ENCODE measurements at places on chromosomes 6 and 20.

DNA sequence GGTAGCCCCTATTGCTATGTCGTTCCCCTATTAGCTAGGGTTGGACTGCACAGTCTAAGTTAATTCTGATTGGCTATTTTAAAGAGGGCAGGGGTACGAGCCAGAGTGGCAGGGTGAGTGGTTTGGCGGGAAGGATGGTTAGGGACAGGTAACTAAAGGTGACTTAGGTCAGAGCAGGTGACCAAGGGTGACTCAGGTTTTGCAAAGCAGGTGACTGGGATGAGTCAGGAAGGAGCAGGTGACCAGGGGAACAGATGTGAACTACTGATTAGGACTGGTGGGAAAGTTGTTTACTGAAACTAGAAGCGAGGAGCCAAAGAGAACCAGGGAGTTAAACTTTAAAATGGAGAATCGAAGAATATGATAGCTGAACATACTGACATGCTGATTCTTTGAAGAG, 295.2 kb downstream of the GJA1 start:
- DNase-seq = no peak

DNA sequence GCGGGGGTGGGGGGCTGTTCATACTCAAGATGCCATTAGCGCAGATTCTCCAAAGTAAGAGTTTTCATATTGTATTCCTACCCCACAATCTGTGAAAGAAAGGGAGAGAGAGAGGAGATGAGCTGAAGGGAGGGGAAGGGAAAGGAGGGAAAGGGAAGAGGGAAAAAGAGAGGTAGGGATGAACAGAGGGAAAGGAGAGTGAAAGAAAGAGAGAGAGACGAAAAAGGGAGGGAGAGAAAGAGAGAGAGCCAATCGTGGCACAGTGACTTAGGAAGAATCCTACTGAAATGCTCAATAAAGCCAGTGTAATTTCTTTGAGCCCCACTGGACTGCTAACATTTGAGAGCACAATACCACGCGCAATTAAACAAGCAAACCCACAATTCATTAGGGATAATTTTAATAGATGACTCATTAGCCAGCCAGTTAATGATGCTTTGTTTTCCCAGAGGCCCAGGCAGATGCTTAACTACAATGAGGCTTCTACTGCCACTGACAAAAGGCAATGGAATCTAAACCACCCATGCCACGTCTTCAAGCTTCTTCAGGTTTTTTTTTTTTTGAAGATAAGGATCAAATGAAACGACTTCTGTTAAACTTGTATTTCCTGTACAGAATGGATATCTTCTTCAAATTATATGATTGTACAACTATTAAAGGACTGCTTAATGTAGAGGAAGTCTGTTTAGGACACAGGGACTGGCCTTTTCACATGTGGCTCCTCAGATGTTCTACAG, 306.8 kb downstream of the FOXC1 start:
- DNase-seq = peak; percentile 82

DNA sequence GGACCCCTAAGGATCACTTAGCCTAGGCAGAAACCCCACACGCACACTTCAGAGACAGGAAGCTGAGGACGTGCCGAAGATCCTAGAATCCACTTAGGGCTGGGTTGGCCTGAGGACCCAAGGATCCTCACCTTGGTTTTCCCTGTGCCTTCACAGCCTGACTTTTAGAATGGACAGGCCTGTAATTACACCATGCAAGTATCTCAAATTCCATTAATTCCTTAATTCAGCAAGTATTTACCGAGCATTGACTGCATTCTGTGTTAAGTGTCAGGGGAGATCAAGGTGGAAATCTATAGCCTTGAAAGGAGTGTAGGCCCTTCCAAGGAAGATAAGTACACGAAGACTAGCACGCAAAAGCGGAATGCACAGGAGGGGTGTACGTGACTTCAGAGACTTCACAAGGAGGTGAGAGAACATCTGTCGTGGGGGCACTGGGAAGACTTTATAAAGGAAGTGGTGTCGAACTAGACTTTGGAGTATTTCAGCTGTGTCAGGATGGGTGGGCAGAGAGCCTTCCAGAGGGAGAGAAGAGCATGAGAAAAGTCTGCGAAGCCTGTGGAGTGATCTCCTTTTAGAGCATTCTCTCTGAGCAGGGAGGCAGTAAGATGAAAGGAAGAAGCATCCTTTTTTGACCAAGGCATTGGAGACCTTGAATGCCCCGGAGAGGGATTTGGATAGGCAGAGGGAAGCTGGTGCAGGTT, 4.0 kb downstream of the DSP start:
- DNase-seq = no peak

- no peak for DNase-seq
Observed at GRCh38 chr6:37695857-37696219, 1.8 kb downstream of the MDGA1 start.

Measured in HT-29 (cell line).